RWPE1 (cell line): ENCODE measurements at places on chromosomes 7 and 10.
A peak's percentile ranks its signal among the peaks of the same experiment; 100 is the strongest.

DNA sequence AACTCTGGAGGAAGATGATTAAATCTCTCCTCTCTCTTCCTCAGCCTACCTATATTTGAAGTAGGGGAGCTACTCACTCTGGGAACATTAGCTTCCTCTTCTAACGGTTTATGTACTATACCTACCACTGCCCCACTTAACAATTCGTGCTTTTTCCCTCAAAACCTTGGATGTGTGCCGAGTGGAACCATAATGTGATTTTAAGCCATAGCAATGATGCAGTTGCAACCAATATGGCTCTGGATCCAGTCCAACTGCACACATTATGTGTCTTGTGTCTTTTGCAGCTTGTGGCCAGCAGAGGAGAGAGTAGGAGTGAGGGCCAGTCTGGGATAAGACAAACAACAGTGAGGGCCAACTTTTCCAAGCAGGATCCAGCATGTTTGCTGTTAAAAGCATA, 170.7 kb downstream of the GATA3 start:
- DNase-seq = no peak

- DNase-seq = no peak
Observed at GRCh38 chr10:80442879-80443278, 11.2 kb upstream of the TSPAN14 start.

DNA sequence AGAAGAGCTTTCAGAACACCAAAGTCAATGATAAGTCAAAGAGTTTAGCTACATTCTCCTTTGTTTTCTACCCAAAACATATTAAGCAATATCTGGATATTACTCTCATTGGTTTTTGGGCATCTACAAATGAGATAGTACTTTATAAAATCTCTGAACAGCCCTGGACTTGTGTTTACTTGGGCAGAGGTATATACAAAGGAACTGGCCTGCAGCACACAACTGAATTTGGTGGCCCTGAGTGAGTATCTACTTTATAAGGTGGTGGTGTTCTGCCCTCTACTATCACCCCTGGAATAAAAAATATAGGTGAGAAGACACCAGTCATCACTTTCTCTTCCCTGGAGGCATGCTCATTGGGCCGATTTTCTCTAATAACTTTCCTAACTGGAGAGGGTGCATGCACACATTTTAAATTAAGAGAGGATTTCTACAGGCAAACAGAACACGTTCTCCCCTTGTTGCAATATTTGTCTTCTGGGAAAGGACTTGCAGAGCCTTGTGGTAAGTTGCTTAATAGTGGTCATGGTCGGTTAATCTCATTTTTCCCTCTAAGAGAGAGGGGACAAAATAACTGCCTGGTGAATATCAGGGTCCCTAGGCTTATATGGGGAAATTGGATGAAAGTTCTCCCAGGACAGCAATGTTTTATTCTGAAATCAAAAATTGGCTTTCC, 41.1 kb downstream of the OTUD1 start:
- DNase-seq = no peak

GRCh38 chr7:35251606-35252310, 2.1 kb downstream of the TBX20 start:
- no peak for DNase-seq

DNA sequence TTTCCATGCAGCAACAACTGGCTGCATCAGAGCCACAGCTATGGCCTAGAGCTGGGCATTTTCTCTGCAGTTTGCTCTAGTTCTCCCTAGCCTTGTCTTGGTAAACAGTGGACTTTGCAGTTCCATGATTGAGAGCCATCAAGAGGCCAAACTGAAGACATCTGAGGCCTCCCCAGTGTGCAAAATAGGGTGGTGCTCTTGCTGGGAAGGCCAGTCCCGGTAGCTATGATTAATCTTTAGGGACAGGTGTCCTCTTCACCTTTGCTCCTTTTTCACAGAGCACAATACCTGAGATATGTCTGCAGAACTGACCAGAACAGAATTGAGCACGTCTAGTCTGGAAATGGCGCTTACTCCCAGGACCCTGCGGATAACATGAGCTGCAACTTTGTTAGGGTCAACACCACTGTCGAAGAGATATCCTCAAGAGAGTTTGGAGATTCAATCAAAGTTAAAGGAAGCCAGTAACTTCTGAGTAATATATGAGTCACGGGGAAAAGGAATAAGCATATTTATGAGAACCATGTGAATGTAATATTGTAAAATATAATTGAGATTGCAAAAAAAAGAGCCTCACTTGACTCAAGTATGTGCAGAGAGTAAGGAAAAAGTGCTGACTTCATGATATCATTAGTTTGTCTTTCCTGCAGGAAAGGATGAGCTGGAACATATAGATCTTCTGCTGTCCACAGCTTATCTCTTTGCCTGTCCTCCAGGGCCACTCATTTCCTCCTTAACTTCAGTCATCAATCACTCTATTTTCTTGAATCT, 76.7 kb downstream of the ANK3 start:
- peak; percentile 52 for DNase-seq

DNA sequence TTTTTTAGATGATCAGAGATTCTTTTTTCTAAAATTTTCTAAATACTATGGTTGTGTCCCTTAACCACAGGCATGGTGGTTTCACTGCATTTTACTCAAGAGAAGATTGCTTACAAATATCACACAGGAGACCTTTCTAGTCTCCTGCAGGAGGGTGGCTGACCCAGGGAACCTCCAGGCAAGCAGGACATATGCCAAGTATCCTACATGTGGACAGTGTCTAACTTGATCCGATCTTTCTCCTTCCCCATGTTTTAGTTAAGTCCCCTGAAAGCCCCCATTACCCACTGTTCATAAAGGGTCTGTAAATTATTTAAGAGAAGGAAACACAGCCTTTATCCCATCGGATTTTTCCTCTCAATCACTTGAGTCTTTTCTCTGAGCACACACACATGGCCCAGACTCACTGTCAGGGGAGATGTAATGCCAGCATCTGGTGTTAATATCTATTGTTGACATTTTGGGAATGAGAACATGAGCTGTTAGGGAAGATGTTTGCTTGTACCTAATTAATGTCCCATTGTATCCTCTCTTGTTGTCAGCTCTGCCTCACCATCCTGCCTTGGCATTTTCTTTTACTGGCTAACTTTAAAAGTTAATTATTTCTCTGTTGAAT, 755.2 kb downstream of the AUTS2 start:
- DNase-seq = no peak

GRCh38 chr7:74584160-74584954, 73.2 kb upstream of the GTF2I start:
- DNase-seq = no peak

DNA sequence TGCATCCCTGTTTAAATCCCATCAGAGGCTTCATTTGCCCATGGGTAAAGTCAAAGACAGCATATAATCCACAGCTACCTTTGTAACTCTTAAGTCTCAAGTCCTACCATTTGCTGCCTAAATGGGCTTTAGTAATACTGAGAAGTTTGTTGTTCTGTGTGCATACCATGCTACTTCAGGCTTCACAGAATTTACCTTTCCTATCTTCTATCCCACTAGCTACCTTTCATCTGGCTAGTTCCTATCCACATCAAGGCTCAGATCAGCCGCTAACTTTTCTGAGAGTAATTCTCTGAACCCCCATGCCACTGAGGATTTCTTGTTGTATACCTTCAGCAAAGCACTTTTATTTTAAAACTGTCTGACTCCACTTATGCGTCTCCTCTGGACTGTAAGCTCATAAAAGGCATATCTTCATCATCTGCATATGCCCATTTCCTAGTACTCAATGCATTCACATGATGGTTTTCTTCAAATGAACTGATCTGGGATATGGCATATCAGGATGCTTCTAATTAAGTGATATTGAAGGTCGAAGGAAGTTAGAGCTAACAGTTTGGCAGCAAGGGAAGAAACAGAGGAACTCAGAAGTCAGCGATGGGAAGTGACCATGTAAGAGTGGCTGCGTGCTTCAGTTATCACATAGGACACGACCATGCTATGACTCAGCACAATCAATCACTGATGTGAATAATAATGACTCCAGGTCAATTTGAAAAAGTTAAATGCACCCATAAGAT, 283.9 kb upstream of the DKK1 start:
- DNase-seq = no peak

DNA sequence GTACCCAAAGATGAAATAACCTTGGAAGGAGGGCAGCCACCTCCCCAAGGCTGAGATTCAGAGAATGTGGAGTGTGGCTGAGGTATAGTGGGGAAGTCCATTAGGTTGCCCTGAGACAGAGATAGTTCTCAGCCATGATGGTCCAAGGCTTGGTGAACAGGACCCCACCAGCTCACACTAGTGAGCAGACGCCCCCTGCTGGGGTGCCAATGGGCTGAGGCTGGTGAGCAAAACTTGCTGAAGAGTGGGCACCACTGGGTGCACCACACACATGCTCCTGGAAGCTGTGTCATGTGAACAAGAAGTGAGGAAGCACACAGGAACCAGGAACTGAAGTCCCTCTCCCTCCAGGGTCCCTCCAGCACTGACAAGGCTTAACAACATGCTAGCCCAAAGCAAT, 8.9 kb downstream of the FBXL13 start:
- no peak for DNase-seq

DNA sequence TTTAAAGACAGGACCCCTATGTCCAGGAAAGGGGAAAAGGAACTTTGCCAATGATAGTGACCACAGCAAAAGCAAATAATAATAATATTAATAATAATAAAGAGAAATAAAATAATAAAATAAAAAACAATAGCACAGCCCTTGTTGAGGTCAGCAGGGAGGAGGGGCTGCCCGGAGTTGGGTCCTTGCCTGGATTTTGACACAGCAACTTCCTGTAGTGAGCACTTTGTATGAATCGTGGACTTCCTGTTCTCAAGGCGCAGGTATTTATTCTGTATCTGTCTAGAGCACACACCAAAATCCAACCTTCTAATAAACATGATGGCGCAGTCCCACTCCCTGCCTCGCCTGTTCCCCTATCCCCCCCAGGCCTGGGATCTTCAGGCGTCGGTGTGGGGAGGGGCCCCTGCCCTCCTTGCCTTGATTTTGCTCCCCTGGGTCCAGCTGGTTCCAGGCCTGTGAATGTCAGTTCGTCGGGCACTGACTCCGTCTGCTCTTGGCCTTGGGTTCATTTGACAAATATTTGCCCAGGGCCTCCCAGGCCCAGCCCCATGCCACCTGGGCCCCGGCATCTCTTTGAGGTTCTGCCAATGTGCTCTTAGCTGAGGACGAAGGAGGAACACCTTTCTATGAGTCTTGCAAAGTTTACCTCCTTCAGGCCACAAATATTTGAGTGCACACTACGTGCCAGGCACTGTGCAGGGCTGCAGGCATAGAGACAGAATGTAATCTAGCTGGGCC, 13.9 kb downstream of the TRIM8 start:
- no peak for DNase-seq
